Activated CD4-positive, alpha-beta T cell treated with anti-CD3 and anti-CD28 coated beads, Interleukin-2, amount 50 U/mL, for 1 hour (primary cell): ENCODE measurements at places on chromosomes 5 and 9.

DNA sequence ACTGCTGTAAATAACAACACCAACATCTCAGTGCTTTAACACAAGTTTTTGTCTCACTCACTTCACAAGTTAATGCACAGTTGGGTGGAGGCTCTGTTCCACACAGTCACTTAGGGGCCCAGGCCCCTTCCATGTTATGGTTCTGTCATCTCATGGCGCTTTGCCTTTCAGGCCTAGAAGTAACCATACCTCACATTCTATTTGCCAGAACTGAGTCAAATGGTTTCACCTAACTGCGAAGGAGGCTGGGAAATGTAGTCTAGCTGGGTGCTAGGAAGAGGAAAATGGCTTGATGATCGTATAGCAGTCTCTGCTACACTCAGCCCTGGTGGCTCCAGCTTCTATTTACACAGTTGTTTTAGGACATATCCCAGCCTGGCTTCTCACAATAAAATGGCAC, 23.1 kb upstream of the MVB12B start:
- no peak for DNase-seq

DNA sequence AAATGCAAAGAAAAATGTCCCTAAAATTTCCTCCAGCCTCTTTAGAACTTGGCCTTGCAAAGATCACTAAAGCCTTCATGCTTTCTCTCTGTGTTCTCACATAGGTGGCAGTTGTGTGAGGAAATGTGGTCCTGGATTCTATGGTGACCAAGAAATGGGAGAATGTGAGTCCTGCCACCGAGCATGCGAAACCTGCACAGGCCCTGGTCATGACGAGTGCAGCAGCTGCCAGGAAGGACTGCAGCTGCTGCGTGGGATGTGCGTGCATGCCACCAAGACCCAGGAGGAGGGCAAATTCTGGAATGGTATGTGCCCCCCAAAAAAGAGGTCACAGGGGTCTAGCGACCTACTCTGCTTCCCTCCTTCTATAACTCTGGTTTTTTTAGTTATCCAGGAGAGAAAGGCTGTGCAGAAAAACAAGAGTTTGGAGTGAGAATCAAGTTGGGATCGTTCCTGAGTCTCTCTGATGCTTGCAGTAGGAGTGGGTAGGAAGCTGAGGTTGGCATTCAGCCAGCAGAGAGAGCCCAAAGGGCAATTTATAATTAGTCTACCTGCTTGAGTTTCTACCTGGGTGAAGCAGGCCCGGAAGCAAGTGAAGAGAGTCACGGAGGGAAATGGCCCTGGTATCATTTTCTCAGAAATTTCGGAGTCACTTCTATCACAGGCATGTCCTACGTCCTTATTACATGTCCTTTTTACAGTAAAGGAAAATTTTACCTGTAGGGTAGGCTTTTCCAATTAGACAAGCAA, 97.5 kb downstream of the RFK start:
- no peak for DNase-seq

DNA sequence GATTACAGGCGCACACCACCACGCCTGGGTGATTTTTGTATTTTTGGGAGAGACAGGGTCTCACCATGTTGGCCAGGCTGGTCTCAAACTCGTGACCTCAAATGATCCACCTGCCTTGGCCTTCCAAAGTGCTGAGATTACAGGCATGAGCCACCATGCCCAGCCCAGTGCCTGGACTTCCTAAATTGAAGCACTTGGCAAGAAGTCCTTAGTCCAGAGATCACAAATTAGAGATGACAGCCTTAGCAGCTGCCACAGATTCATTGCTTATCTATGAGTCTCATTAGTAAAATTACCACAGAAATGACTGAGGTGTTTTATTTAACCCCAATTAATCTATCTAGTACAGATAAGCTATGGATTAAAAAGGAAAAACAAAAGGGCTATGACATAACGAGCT, 19.2 kb downstream of the EFCAB9 start:
- no peak for DNase-seq

DNA sequence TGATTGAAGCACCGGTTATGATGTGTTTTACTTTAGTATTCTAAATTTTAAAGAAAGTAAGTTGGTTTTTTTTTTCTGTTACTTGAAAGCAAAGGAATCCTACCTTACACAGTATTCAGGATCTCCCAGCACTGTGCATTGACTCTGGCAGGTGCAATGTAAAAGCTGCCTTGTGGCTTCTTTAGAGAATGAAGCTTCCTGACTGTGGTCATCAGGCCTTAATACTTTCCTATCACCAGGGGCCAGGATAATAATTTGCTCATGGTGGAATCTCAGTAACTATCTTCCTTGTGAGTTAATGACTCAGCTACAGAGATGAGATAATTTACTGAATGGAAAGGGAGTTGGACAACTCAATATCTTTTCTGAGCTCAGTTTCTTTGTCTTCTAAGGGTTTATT, 435.5 kb upstream of the ZNF608 start:
- DNase-seq: no peak
